ENCODE measurements at places on chromosomes 7 and 10.

DNA sequence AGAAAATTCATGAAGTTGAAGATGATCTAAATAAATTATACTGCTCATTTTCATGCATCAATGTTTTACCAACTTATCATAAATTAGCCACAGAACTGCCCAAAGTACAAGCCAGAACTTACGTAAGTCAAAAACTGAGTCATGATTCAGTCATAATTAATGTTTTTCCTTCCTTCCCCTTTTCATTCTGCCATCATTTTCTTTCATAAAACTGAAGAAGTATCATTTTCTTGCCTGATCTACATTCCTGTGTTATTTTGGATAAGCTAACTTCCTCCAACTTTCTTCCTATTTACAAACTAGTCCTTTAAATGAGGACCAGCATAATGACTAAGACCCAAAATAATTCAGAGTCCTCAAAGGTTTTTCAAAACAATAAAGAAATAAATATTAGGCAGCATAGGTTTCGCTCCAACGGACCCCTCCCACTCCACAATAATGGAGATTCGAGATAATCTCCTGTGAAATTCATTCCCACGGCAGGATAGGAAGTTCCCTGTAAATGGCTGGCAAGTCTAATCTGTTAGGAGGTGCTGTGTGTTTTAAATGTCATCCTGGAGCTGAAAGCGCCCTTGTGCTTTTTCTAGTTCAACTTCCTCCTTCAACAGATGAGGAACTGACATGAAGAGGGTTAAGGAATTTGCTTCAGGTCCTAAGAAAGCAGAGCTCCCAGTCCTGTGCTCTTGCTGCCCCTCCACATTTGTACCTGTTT is 218.9 kb downstream of the DOCK4 start:
- no peak for DNase-seq

- no peak for DNase-seq
Measured at GRCh38 chr10:61974601-61975390, 73.3 kb downstream of the ARID5B start.

- DNase-seq = no peak
Measured at GRCh38 chr7:17681965-17682364, 258.3 kb downstream of the SNX13 start.

GRCh38 chr7:2729031-2729892 is 41.3 kb downstream of the AMZ1 start:
- DNase-seq = no peak

GRCh38 chr7:68417002-68417401 is 1181.3 kb upstream of the AUTS2 start:
- no peak for DNase-seq

DNA sequence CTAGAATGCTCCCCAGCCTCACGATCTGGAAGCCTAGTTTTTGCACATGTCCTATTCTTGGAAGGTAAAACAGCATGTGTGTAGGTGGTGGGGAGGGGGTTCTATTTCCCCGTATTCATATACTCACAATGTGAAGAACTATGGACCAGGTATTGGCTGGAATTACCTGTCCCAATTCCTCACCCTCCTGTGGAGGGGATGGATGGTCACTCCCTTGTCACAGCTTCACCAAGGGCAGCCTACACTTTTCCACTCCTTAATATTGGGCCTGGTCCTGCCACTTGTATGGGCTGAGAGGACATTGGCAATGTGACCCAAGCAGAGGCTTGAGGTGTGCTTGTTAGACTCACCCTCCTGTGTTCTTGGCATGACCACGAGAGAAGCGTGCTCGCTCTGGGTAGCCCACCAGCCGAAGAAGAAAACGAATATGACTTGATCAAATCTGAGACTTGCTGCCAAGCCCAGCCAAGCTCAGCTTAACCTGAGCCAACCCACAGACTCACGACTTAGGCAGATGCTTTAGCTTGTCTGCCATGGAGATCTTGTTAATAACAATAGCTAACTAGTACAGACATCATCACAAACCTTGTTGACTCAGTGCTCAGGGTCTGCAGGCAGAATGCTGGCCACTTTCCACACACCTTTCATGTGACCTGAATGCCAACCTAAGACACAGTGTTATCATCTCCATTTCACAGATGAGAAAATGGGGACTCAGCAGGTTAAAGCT is 17.2 kb downstream of the ZNF488 start:
- no peak for DNase-seq

DNA sequence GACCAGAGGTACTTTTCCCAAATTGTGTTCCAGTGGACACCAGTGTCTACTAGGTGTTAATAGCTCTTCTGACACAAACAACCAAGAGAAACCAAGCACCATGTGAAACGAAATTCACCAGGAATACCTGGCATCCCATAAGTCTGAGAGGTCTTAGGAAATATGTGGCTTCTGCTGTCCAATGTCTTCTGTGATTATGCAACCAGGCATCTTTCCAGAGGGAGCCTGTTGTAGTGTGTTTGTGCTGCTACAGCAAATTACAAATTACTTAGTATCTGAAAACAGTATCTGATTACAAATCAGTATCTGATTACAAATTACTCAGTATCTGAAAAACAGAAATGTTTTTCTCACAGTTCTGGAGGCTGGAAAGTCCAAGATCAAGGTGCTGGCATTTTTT is 133.6 kb upstream of the NPVF start:
- no peak for DNase-seq

DNA sequence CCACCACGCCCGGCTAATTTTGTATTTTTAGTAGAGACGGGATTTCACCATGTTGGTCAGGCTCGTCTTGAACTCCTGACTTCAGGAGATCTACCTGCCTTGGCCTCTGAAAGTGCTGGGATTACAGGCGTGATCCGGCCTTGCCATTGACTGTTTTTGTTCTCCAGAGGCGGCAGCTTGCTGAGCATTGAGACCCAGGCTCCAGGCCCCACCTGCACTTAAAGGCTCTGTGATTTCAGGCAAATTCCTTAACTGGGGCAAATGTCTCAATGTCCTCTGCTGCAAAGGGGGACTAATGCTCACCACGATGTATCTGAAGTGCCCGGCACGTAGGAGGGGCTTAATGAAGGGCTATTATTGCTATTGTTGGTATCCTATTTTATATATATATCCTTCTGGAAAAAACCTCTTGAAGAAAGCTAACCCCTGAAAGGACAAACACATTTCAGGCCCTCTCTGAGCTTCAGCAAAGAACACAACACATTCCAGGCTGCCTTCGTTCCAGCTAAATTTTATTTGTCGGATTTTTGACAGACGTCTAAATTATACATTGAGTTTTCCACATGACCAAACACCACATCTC is 29.0 kb downstream of the TRIM8 start:
- DNase-seq = no peak

- no peak for DNase-seq
Measured at GRCh38 chr10:118992496-118992895, 37.0 kb upstream of the NANOS1 start.

- peak; percentile 93 for DNase-seq
Measured at GRCh38 chr7:90178679-90179278, 24.5 kb downstream of the STEAP1 start.

DNA sequence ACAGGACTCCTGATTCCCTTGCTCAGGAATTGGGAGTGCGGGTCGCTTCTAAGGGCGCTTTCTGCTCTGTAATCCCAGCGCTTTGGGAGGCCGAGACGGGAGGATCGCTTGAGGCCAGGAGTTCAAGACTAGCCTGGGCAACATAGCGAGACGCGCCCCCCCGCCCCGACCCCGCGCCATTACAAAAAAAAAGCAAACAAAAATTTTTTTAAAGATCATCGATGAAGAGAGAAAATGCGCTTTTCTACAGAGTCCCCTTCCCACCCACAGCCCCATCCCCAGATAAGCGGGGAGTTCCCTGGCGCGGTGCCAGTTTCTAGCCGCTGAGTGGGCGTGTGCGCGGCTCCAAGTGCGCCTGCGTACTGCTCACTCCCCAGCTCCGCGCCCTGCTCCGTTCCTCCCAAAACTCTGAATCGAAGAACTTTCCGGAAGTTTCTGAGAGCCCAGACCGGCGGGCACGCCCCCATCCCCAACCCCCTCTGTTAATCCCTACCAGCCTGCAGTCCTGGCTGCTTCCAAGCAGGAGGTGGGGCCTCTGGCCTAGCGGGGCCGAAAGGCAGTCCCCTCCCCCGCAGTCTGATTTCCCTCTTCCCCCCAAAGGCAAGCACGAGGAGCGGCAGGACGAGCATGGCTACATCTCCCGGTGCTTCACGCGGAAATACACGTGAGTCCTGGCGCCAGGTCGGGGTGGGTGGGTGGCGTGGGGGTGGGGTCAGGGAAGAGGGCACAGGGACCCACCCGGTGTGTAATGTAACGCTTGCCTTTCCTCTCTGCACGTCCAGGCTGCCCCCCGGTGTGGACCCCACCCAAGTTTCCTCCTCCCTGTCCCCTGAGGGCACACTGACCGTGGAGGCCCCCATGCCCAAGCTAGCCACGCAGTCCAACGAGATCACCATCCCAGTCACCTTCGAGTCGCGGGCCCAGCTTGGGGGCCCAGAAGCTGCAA is 1.0 kb downstream of the HSPB1 start:
- peak; percentile 88 for DNase-seq

DNA sequence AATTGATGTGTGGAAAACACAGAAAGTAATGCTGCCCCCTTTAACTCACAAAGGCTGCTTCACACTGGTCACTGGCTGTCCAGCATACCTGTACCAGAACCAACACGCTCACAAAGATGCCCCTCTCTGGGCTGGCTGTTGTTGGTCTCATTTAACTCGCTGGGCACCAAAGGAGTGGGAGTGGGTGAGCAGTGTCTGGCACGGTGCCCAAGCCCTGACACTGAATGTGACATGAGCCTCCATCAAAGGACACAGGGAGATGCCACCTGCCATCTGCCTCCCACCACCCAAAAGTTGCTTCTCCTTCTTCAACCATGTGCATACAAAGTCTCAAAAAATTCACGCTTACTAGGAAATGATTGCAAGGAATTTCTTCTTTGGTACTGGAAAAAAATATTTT is 86.8 kb downstream of the FGFR2 start:
- no peak for DNase-seq

DNA sequence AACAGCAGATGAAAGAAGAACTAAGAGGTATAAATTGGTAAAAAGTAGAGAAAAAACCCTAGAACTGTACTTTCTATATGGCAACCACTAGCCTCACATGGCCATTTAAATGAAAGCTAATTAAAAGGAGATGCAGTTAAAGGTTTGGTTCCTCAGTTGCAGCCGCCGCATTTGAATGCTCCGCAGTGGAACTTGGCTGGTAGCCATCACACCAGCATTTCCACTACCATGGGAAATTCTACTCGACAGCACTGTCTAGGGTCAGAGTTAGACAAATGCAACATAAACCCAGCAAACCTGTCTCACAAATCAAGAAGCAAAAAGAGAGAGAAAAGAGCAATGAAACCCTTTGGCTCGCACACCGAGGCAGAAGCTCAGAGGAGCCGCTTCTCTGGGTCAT is 29.7 kb downstream of the VIPR2 start:
- no peak for DNase-seq

DNA sequence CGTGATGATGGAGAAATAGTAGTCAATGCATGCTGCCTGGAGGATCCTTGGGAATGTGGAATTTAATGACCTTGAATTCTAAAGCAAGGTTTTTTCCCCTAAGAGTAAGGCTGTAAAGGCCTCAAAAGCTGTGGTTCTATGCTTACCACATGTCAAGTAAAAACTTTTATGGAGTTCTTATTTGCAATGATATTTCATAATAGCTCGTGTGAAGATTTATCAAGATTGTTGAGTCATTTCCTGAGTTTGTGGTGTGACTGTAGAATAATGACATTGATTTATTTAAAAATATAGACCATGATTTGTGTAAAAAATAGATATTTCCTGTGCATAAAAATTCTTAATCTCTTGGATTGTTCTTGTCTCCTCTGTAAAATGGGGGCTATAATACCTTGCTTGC is 67.5 kb upstream of the SORCS1 start:
- DNase-seq = no peak

GRCh38 chr7:36032361-36032818 is 120.7 kb upstream of the EEPD1 start:
- DNase-seq = no peak

- no peak for DNase-seq
Measured at GRCh38 chr7:133024596-133024995, 57.3 kb downstream of the CHCHD3 start.

DNA sequence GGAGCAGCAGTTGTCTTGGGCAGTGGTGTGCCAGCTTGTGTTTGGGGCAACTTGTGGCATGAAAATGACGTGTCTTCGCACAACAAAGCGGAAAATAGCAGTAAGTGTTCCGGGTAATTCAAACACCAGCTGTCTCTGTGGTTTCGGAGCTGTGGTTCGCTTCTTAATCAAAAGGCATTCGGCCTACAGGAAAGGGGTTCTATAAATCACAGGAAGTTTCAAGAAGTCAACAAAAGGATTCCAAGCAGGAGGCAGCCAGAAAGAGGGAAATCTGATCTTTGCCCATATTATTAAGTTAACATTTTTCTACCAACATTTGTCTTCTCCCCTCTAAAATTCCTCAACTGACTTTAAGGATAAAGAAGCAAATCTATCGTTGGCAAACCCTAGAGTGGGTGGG is 353.4 kb downstream of the FGFR2 start:
- DNase-seq = no peak

- DNase-seq = no peak
Measured at GRCh38 chr7:4225361-4225771, 456.7 kb upstream of the FOXK1 start.
